K562 (cell line): ENCODE measurements at places on chromosomes 4 and X.

GRCh38 chr4:96356591-96357370 is 516.9 kb downstream of the PDHA2 start:
- DNase-seq, result no peak

DNA sequence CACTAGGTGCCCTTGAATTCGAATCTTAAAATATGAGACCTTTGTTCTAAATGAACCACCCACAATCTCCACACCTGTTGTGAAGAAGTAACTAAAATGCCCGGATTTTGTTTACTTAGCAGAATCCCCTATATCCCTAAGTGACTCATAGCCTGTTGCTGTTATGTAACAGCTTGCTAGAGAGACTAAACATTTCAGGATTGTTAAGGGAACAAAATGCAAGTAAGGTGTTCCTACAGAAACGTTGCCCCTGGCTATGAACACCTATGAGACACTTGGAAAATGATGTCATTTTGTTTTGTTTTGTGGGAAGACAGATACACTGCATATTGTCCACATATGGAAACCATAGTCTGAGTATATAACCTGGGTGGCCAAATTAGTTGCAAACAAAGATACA is 24.2 kb upstream of the MXRA5 start:
- no peak for DNase-seq

DNA sequence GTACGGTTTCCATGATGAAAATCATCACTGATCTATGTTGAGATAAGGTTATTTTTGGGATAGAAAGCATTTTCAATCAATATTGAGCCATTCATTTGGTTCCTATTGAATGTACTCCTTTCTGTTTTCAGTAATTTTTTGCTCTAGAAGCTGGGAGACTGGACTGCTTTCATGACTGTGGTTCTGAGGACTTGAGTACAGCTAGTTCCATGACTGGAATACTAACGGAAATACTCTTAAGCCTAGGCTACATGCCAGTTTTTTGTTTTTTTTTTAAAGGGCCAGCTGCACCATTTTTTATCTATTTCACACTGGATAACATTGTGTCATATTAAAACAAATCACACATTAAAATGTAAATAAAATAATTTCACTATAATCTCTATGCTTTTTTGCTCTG is 16.7 kb downstream of the PRR32 start:
- DNase-seq, result no peak

- no peak for DNase-seq
Observed at GRCh38 chrX:150483356-150483985, 85.0 kb upstream of the MTM1 start.

GRCh38 chr4:42618023-42618422 is 38.9 kb downstream of the ATP8A1 start:
- no peak for DNase-seq

- DNase-seq, result no peak
Observed at GRCh38 chr4:2395038-2395437, 23.4 kb downstream of the ZFYVE28 start.

DNA sequence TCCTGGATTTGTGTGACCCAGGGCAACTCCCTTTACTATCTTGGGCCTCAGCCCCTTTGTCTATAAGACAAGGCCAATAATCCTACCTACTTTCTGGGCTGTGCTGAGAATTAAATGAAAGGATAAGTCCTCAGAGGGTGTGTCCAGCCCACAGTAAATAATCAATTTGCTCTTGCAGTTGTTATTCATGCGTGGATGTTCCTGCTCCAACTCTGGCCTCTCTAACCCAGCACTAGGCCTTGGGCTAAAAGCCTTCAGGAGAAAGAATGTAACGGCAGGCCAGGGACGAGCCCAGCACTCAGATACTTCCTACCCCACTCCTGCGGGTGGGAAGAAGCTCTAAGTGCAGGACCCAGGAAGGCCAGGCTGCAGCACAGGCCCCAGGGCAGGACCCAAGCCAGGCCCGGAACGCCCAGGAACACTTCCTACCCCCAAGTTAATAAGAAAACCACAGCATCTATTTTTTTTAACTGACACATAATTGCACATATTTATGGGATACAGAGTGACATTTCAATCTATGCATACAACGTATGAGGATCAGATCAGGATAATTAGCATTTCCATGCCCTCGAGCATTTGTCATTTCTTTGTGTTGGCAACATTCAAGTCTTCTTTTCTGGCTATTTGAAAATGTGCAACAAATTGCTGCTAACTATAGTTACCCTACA is 179.6 kb upstream of the RBPJ start:
- DNase-seq, result no peak
